ENCODE measurements at places on chromosomes 12 and 14. TPM values are rescaled to one million over a fixed set of nuclear protein-coding genes. Genes with fewer than 3 reads are reported as not detected.

RDH16 gene
- total RNA-seq, result 0.59 TPM

SLC10A1 gene
- not detected for total RNA-seq

TAS2R20 gene
- 0.76 TPM for total RNA-seq

DNA sequence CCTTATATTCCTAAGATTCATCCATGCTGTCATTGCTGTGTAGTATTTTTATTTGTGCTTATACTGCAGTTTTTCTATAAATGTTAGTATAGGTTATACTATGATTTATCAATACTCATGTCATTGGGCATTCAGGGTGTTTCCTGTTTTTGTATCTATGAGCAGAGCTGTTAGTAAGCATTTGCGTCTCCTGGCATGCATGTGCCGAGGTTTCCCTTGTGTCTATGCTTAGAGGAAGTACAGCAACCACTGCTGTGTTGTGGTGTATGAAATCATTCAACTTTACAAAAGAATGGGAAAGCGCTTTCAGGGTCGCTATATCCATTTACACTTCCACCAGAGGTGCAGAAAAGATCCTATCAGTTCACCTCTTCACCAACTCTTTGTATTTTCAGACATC is 122.7 kb downstream of the RGS6 start:
- DNase-seq, result no peak

- DNase-seq, result no peak
Measured at GRCh38 chr14:85532374-85533022, 2.6 kb downstream of the FLRT2 start.

- no peak for DNase-seq
Measured at GRCh38 chr14:84029720-84030119, 1500.2 kb upstream of the FLRT2 start.

DNA sequence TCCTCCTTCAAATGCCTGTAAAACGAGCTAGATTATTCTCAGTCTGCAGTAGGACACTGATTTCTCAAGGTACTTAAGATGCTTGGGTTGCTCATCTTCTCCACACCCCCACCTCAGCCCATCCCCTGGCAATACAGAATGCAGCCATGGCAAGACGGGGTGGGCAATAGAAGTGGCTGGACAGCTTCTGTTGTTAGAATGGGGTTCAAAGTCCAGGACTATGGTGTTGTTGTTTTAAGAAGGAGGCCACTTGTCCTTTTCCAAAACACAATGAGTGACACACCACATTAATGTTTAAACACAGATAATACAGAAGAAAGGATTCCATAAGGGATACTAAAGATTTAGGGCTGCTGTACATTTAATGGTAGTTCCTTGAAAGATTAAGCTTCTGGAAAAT is 188.9 kb upstream of the BCL2L14 start:
- DNase-seq, result no peak

DNA sequence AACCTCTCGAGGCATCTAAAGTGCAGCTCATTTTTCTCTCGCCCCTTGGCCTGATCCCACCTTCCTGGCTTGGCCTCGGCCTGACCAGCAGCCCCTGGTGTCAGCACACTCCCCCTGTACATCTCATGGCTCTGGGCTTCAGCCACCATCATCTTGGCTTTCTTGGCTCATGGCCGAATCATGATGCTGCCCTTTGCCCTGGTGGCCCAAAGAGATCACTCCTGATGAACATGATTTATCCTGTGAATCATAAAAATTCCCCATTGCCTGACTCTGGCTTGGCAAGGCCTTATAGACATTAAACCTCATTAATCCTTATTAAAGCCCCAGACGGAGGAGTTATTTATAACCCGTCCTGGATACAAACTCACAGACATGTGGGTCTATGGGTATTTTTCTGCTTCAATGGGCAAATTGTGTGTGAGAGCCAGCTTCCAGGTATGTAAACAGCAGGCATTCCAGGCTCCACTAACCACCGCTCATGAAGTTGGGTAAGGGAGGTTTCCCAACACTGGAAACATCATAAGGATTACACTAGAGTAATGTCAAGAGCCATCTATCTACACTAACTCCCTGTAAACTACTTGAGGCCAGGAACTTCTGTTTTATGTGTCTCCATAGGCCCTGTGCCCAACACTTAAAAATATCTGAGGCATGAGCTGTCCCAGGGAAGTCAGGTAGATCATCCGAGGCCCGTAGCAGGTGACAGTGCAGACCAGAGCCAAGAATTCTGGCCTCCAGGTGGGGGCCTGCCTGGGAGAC is 171.2 kb downstream of the TTC8 start:
- DNase-seq, result no peak

- no peak for DNase-seq
Measured at GRCh38 chr14:99891900-99892299, 98.7 kb downstream of the EML1 start.

DNA sequence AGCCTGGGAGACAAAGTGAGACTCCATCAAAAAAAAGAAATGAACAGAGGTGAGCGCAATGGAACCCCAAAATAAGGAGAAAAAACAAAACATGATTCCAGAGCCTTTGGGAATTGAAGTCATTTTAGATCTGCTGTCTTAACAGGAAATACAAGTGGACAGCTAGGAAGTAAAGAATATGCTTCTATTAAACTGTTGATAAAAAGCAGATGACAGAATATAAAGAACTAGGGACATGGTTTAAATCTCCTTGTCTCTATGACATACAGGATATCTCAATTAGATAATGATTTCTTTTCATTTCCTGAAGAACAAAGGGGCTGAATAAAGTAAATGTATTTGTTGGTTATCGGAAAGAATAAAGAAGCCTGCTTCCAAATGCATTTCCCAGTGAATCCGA is 49.3 kb upstream of the ETV6 start:
- DNase-seq, result no peak

GRCh38 chr14:70901269-70901668 is 6.0 kb upstream of the PCNX1 start:
- no peak for DNase-seq
